ENCODE measurements at places on chromosomes 1 and 21.

- DNase-seq: no peak
Measured at GRCh38 chr21:43912500-43912899, 47.5 kb downstream of the AGPAT3 start.

DNA sequence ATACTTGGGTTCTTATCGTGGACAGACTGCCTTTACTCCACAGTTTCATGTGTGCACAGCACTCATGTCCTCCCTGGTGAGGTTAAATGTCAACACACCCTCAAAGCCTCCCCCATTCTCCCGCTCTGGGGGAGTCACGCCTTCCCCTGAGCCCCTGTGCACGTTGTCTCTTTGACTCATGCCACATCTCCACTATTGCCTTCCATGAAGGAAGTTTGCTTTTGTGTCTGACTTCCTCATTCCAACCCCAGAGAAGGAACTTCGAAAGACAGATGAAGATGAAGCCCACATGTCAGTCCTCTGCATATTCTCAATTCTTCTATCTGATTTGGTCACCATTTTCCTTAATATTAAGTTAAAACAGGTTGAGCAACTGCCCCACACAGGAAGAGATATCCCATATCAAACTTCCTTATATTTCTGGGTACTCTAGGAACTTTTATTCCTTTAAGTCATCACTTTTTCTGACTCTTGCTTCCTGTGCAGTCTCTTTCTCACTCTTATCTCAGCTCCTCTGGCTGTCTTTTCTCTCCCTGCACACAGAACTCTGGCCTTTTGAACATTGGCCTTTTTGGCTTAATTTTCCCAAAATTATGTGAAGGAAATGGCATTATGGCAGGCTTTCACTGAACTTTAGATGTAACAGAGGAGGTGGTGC lies 41.5 kb downstream of the C4BPA start:
- DNase-seq: no peak

DNA sequence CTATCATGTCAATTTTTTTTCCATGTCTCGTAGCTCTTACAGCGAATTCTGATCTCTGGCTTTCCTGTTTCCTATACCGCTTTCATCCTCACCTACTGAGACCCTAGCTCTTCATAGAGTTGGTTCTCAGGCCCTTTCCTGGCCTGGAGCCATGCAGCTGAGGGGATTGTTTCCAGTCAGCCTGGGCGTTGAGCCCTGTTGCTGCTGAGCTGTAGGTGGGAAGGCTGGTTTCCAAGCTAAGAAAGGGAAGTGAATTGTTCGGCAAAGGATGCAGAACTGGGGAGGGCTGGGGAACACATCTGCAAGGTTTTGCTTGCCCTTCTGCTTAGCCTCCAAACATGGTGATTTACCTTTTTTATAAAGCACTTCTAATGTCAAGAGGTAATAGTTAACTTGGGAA lies 41.5 kb downstream of the SPATA46 start:
- DNase-seq: no peak

GRCh38 chr1:197843401-197843800 lies 59.0 kb upstream of the C1orf53 start:
- DNase-seq: no peak

DNA sequence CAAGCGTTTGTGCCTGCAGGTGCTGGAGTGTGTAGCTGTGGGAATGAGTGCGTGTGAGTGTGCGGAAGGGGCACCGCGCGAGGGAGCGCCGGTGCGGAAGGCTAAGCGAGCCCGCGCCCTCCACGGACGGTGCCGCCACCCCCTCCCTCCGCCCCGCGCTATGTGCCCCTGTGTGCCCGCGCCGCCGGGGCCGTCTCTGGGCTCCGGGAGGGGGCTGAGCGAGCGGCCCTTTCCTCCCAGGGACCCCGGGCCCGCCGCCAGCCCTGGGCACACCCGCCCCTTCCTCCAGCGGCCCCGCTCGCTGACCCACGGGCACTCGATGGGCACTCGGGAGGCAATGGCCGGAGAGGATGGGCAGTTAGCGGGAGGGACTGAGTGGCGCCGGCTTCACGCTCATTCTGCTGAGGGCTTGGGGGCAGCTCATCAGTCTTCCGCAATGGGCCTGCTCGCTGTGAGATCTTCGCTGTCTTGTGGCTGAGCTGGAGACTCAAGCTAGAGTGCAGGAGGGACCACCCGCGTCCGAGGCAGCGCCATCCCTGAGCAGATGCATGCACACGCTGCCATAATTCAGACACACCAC lies 8.6 kb upstream of the ADGRB2 start:
- DNase-seq: no peak

- no peak for DNase-seq
Measured at GRCh38 chr21:41809891-41810596, 43.2 kb upstream of the RIPK4 start.

DNA sequence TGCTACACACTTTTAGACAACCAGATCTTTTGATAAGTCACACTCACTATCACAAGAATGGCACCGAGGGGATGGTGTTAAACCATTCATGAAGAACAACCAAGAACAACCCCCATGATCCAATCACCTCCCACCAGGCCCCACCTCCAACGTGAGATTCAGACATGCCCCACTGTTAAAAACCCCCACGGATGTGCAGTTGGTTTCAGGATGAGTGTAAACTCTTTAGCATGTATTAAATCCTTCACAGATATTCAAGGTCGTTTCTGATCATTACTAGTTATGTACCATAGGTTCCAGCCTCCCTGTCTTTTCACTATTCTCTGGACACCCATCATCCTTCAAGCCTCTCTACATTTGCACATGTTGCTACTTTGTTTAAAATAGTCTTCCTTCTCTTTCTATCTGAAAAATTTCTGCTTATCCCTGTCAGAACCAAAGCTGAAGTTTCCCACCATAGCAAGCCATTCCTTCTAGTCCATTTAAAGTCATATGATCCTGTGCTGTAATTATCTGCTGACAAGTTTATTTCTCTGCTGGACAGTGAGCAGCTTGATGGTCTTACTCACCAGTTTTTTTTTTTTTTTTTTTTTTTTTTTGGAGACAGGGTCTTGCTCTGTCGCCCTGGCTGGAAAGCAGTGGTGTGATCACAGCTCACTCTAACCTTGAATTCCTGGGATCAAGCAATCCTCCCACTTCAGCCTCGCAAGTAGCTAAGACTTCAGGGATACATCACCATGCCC lies 36.8 kb downstream of the MAP10 start:
- no peak for DNase-seq

DNA sequence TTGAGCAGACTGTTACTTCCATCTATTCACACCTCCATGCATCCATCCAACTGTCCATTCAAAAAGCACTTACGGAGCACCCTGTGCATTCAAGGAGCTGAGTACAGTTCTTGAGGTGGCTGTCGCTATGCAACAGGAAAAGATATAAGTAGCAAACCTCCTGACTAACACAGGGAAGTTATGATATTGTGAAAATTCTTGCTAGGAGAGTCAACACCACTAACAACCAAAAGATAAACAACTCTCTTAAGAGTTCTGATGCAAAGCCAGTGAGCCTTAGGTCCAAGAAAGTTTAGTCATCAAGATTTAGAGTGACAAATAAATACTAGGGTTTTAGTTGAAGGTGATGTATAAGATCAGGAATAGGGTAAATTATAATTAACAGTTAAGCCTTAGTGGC lies 44.5 kb upstream of the TRIM45 start:
- DNase-seq: no peak

- DNase-seq: peak; percentile 60
Measured at GRCh38 chr1:212699104-212699624, 476 bp downstream of the BATF3 start.

DNA sequence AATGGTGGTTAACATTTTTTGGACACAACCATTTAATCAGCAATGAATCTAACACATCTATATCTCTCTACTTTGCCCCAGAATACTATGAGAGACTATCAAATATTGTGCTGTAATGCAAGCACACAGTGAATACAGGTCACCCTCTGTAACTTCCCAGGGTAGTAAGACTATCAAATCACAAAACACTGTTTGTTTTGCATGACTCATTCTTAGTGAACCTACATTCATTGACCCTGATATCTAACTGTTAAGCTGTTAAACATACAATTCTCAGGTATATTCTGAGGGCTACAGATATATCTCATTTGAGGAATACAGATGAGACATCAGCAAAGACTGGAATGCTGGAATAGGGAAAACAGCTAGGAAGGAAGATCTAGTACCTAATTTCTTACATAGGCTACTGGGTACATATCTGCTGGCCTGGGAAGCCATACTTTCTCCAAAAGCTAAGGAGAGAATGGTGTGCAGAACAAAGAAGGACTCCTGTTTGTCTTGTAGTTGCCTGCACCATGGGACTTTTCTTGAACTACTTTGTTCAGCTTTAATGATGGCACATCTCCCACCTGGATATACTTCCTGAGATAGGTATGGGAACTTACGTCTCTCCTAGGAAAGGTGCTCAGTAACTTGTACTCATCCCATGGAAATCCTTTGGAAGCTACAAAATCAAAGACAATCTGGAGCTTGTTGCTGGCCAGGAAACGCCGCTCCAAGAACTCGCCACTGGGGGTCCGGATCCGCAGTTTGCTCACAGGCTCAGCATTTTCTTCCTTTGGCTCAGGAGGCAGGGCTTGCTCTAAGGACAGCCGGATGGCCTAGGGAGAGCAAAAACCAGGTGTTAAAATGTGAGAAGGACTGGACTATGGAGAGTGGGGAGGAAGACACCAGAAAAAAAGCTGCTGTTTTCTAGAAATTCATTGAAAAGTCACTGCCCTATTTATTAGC lies 51.9 kb upstream of the DMRTA2 start:
- DNase-seq: no peak

DNA sequence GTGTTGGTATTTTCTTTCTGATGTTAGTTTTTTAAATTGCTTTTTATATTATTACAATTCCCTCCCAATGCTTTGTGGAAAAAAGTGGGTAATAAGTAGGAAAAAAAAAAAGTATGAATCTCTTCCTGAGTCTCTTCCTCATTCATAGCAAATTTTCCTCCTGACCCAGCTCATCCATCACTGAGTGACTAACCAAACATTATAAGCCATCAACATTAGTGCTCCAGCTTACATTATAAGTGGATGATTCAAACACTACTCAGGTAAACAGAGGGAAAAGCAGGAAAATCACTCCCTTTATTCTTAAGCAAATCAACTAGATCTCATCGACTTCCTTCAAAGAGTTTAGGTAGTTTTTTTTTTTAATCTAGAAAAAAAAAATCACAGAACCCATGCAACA lies 15.4 kb upstream of the SAMD13 start:
- no peak for DNase-seq

- DNase-seq: no peak
Measured at GRCh38 chr1:210412240-210412639, 83.5 kb downstream of the HHAT start.

DNA sequence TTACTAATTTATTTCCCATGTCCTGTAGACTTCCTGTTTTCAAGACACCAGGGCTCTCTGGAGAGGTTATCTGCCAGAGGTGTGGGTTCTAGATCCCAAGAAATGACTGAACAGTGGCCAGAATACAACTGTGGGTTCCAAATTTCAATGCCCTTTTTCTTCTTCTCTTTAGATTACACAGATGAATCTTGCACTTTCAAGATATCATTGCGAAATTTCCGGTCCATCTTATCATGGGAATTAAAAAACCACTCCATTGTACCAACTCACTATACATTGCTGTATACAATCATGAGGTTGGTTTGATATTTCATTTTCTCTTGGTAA lies 15.0 kb downstream of the IFNAR2 start:
- no peak for DNase-seq

GRCh38 chr1:6275826-6276782 lies 15.2 kb upstream of the GPR153 start:
- no peak for DNase-seq

DNA sequence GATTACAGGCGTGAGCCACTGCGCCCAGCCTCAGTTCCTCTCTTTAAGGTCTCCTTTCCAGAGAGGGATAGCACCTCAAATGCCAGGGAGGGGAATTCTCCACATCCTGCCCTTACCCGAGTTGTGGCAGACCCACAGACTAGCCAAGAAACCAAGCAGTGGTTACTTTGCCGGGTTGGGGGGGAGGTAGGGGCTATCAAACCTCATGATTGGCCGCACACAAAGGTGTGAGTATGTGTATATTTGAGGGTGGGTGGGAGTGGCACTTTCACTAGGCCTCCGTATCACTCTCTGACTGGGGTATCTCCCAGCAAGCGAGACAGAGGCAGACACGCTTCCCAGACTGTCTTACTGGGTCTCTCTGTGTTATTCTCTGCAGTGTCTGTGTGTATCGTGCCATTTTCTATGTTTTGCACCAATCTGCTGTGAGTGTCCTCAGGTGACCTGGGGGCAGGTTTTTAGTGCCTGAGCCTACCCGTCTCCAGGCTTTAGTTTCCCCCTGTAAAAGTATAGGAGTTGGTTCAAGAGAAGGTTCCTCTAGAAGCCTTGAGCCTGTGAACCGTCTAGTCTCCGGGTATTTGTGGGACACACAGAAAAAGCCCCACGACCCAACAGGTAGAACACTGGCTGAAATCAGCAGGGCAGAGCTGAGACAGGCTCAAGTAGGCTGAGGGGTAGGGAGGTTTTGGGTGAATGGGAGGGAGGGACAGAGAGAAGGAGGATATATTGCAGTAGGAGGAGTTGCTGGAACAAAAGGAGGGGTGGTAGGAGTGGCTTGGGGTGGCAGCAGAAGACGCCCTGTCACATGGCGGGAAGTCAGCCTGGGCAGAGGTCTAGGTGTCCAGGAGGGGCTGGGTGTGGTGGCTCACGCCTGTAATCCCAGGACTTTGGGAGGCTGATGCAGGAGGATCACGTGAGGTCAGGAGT lies 10.3 kb downstream of the LMNA start:
- DNase-seq: no peak

GRCh38 chr1:203373991-203374390 lies 23.1 kb upstream of the FMOD start:
- no peak for DNase-seq

- DNase-seq: no peak
Measured at GRCh38 chr1:36109041-36109679, 15.9 kb downstream of the COL8A2 start.

DNA sequence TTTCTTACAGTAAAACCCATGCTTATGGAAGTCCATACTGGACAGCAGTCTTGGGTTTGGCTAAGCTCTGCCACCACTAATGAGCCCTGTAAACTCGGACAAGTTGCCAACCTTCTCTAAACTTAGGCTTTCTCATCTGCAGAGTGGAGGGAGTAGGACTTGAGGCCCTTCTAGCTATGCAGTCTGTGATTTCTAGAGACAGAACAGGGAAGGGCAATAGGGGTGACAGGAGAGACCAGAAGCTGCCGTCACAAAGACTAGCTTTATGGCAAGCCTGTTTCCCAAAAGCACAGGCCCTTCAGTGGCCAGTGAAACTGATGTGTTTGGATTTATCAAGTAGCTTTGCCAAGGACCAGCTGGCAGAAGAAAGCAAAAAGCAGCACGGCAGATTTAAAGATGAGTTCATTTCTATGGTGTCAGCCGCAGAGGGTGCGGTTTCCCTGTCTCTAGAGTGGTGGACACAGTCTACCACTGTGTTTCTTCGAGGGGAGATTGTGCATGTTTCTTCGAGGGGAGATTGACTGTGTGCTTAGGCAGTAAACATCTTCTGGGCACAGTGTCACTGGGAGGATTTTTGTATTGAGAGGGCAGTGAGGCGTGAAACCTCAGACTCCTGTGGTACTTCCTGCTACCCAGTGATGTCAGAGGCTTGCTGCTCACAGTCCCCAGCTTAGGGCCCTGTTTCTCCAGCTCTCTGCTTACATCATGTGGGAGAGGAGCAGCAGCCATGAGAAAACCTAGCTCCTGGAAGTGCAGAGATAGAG lies 119.0 kb downstream of the ROR1 start:
- no peak for DNase-seq

- DNase-seq: no peak
Measured at GRCh38 chr21:38396325-38396724, 102.0 kb downstream of the ERG start.

GRCh38 chr1:166980818-166981217 lies 5.5 kb upstream of the ILDR2 start:
- DNase-seq: no peak

GRCh38 chr1:235783148-235783776 lies 83.4 kb downstream of the LYST start:
- DNase-seq: no peak

GRCh38 chr1:177281901-177282300 lies 111.1 kb downstream of the BRINP2 start:
- no peak for DNase-seq
